ENCODE measurements at places on chromosomes 1 and 21. TPM values are rescaled to one million over a fixed set of nuclear protein-coding genes. Genes with fewer than 3 reads are reported as not detected.

The CPT2 gene
- 47.1 TPM for total RNA-seq

The TTC4 gene
- 19.8 TPM for total RNA-seq

The FCRL6 gene
- not detected for total RNA-seq

The LCE2C gene
- total RNA-seq = not detected

The C1orf232 gene
- total RNA-seq = not detected

The CHRM3 gene
- total RNA-seq = 0.28 TPM

The FAM110D gene
- total RNA-seq = 6.8 TPM

The KRTAP13-1 gene
- total RNA-seq = not detected

The RPE65 gene
- 0.95 TPM for total RNA-seq

The CR1L gene
- total RNA-seq = not detected

The AIM2 gene
- 0.53 TPM for total RNA-seq

The MINDY1 gene
- 29.3 TPM for total RNA-seq

The RAP1GAP gene
- total RNA-seq = 7.4 TPM

The RPRD2 gene
- total RNA-seq = 17.3 TPM

The KIF14 gene
- total RNA-seq = 14.2 TPM

The ENSA gene
- total RNA-seq = 65.9 TPM

The RCC1 gene
- total RNA-seq = 22.0 TPM

GRCh38 chr21:25176637-25177412 is 430.5 kb downstream of the MRPL39 start:
- no peaks in the 10 kb centered on the region for H3K36me3 ChIP-seq
- no peak overlapping the region for H3K4me3 ChIP-seq
- no peaks in the 10 kb centered on the region for H3K27me3 ChIP-seq
- no peaks in the 10 kb centered on the region for H3K4me1 ChIP-seq
- H3K27ac ChIP-seq = no peak overlapping the region

DNA sequence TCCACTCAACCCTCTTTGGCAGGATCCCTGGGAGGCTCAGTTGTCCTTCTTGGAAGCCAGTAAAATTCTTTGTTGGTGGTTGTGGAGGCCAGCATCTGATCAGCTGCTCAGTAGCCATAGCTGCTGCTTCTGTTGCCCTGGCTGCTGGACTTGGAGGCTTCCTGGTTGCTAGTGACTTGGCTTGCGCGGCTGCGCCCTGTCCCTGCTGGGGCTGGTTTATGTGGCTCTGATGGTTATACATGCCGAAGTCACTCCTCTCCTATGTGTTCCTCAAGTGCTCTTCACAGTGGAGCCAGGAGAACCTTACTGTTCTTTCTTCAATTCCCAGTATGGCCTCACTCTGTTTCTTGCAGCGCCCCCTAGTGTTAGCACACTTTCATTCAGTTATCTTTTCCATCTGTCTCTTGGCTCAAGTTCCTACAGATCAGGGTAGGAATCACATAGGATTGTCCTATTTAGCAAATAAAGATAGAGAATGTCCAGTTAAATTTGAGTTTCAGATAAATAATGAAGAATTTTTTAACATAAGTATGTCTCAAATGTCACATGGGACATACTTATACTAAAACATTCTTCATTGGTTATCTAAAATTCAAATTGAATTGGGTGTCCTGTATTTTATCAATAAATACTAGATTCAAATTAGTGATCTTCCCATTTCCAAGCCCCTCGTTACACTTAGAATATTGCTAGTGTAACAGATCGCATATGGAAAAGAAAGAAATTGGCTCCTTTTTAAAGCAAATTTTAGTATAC is 176.5 kb downstream of the TGFB2 start:
- no peak overlapping the region for H3K4me3 ChIP-seq
- H3K27ac ChIP-seq = peak overlapping the region; percentile 90
- H3K27me3 ChIP-seq = no peaks in the 10 kb centered on the region
- no peak for DNase-seq

GRCh38 chr1:201703621-201704438 is 125.1 kb upstream of the IPO9 start:
- H3K27me3 ChIP-seq = no peaks in the 10 kb centered on the region
- H3K27ac ChIP-seq = peak overlapping the region; percentile 57
- H3K4me3 ChIP-seq = no peak overlapping the region
- peak; percentile 85 for DNase-seq
- no peaks in the 10 kb centered on the region for H3K36me3 ChIP-seq

DNA sequence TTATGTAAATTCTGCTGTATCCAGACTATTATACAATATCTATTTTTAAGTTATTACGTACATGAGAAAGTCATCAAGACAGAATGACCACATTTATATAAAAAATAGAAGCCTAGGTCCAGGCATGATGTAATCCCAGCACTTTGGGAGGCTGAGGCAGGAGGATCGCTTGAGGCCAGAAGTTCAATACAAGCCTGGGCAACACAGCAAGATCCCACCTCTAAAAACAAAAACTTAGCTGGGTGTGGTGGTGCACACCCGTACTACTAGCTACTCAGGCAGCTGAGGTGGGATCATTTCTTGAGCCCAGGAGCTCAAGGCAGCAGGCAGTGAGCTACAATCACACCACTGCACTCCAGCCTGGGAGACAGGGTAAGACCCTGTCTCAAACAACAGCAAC is 58.9 kb downstream of the NVL start:
- no peaks in the 10 kb centered on the region for H3K4me1 ChIP-seq
- no peaks in the 10 kb centered on the region for H3K27me3 ChIP-seq
- H3K27ac ChIP-seq = no peak overlapping the region
- H3K4me3 ChIP-seq = no peak overlapping the region
- peaks cover 12% of the 10 kb centered on the region for H3K36me3 ChIP-seq

- DNase-seq = no peak
- no peaks in the 10 kb centered on the region for H3K36me3 ChIP-seq
- no peaks in the 10 kb centered on the region for H3K27me3 ChIP-seq
- no peak overlapping the region for H3K27ac ChIP-seq
Measured at GRCh38 chr1:214330715-214331114, 49.8 kb downstream of the SMYD2 start.

- no peak overlapping the region for H3K4me3 ChIP-seq
- no peaks in the 10 kb centered on the region for H3K36me3 ChIP-seq
- no peak for DNase-seq
- no peaks in the 10 kb centered on the region for H3K4me1 ChIP-seq
- no peak overlapping the region for H3K27ac ChIP-seq
- H3K27me3 ChIP-seq = no peaks in the 10 kb centered on the region
Measured at GRCh38 chr1:227907439-227908015, 40.2 kb downstream of the WNT9A start.

- peaks cover 24% of the 10 kb centered on the region for H3K4me1 ChIP-seq
- no peaks in the 10 kb centered on the region for H3K36me3 ChIP-seq
- no peak overlapping the region for H3K4me3 ChIP-seq
- H3K27ac ChIP-seq = no peak overlapping the region
- no peaks in the 10 kb centered on the region for H3K27me3 ChIP-seq
Measured at GRCh38 chr1:225541383-225541782, 111.5 kb downstream of the ENAH start.

- no peaks in the 10 kb centered on the region for H3K36me3 ChIP-seq
- DNase-seq = no peak
- no peaks in the 10 kb centered on the region for H3K27me3 ChIP-seq
- no peak overlapping the region for H3K4me3 ChIP-seq
- no peaks in the 10 kb centered on the region for H3K4me1 ChIP-seq
Measured at GRCh38 chr1:222790115-222790514, 24.7 kb upstream of the DISP1 start.

GRCh38 chr1:205687242-205687641 is 6.9 kb upstream of the SLC45A3 start:
- H3K4me3 ChIP-seq = no peak overlapping the region
- no peak for DNase-seq
- H3K27ac ChIP-seq = peak overlapping the region; percentile 66
- no peaks in the 10 kb centered on the region for H3K27me3 ChIP-seq
- H3K36me3 ChIP-seq = no peaks in the 10 kb centered on the region

- H3K4me1 ChIP-seq = no peaks in the 10 kb centered on the region
- peak; percentile 67 for DNase-seq
- no peaks in the 10 kb centered on the region for H3K27me3 ChIP-seq
- H3K36me3 ChIP-seq = no peaks in the 10 kb centered on the region
Measured at GRCh38 chr1:198151688-198152087, 5.1 kb upstream of the NEK7 start.

DNA sequence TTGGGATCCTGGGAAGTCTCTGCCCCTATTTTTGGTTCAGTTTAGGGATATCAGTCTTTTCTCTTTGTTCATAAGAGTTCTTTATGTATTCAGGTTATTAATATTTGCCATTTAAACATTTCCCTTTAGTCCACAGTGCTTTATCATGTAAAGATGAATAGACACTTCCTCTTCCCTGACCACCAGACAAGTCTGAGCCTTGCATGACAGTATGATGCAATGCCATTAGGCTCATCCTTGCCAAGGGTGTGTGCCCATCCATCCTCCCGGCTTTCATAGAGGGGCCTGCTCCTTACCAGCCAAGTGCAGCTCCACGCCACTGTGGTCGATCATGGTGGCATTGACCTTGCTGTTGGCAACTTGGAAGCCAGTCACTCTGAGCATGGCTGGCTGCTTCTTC is 52.1 kb downstream of the ZSCAN20 start:
- no peak overlapping the region for H3K4me3 ChIP-seq
- no peak for DNase-seq
- H3K27ac ChIP-seq = no peak overlapping the region
- H3K27me3 ChIP-seq = no peaks in the 10 kb centered on the region
- no peaks in the 10 kb centered on the region for H3K36me3 ChIP-seq
- no peaks in the 10 kb centered on the region for H3K4me1 ChIP-seq

- no peaks in the 10 kb centered on the region for H3K36me3 ChIP-seq
- H3K27ac ChIP-seq = no peak overlapping the region
Measured at GRCh38 chr1:201283836-201284553, 689 bp downstream of the PKP1 start.

DNA sequence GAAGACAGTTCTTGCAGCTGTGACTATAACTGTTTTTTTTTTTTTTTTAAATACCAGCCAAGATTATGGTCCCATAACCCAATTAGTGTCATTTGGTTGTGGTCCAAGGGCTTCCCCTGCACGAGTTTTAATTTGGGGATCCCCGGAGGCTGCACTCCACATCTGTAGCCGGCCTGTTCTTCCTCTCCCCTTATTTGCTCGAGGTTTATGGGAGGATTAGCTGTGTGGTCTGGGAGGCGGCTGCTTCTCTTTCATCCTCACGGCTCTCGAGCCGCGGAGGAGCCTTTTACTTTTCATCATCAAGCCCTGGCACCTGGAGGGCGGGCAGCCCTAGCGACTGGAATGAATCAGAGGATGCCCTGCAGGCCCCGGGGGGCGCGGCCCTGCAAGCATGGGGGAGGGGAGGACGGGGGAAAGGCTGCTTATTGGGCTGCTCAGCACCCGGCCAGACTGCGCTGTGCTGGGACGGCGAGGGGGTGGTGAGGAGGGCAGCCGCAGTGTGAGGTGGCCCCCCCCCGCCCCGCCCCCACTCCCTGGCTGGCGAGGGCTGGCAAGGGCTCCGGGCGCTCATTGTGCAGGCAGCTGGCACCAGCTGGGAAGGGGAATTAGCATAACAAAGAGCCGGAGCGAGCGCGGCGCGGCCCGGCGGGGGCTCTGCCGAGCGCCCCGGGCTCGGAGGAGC is 18.5 kb downstream of the SERTAD4 start:
- peaks cover 12% of the 10 kb centered on the region for H3K27me3 ChIP-seq
- H3K36me3 ChIP-seq = no peaks in the 10 kb centered on the region
- peak; percentile 41 for DNase-seq
- no peak overlapping the region for H3K27ac ChIP-seq
- H3K4me1 ChIP-seq = peaks cover 10% of the 10 kb centered on the region

GRCh38 chr1:230005040-230005439 is 62.0 kb upstream of the GALNT2 start:
- no peaks in the 10 kb centered on the region for H3K27me3 ChIP-seq
- H3K27ac ChIP-seq = no peak overlapping the region
- H3K36me3 ChIP-seq = no peaks in the 10 kb centered on the region
- no peak overlapping the region for H3K4me3 ChIP-seq

DNA sequence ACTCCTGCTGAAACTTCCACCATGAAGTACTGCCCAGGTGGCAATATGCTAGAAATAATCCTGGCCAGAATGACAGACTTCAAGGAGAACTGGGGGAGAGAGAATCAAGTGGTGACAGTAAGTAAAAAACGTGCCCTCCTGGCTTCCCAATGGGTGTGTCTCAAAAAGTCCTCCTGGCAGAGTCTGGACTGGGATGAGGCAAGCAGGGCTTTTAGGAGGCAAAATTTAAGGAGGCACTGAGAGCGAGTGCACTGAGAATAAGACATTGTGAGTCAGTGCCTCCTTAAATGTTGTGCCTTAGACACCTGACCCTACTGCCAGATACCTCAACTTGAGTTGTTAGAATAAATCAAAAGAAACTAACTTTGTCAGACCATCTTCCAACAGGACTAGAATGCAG is 2.2 kb downstream of the LRRC52 start:
- no peaks in the 10 kb centered on the region for H3K27me3 ChIP-seq
- no peak for DNase-seq
- peaks cover 19% of the 10 kb centered on the region for H3K4me1 ChIP-seq
- no peaks in the 10 kb centered on the region for H3K36me3 ChIP-seq

GRCh38 chr1:17984583-17984982 is 123.0 kb upstream of the IGSF21 start:
- no peaks in the 10 kb centered on the region for H3K4me1 ChIP-seq
- no peak overlapping the region for H3K27ac ChIP-seq
- DNase-seq = peak; percentile 14
- no peaks in the 10 kb centered on the region for H3K36me3 ChIP-seq
- H3K27me3 ChIP-seq = peaks cover 8% of the 10 kb centered on the region
- no peak overlapping the region for H3K4me3 ChIP-seq

DNA sequence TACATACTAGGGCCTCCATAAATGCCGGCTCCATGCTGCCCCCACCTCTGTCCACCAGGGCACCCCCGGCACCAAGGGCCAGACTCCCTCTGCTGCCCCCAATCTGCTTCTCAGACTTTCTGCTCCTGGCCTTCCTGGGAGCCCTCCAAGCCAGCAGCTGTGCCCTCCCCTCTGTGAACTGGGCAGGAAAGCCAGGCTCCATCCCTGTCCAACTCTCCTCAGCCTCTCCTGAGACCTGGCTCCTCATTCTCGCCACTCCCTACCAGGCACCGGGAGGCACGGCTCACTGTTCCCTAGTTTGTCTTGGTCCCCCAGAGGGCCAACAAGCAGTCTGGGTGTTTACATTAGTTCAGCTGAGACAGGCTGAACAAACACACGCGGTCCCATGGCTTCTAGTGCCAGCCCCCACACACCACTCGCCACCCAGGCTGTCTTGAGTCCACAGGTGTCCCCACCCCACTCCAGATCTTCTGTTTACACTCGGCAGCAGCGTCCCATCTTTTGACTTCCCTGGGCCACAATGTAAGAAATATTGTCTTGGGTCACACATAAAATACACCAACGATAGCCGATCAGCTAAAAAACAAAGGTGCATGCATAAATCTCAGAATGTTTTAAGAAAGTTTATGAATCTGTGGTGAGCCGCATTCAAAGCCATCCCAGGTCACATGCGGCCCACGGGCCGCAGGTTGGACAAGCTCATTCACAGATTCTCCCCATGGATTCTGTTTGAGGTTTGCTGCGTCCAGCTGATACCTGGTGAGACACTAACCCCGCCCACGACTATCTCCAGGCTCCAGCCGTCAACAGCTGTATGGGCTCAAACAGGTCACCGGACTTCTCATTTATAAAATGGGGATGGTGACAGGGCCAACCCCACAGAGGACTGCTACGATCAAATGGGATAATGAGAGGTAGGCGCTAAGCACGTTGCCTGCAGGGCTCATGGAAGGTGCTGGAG is 29.5 kb upstream of the ECE1 start:
- peaks cover 70% of the 10 kb centered on the region for H3K4me1 ChIP-seq
- no peaks in the 10 kb centered on the region for H3K27me3 ChIP-seq
- peak overlapping the region; percentile 86 for H3K27ac ChIP-seq
- no peak for DNase-seq

- peak; percentile 90 for DNase-seq
- H3K36me3 ChIP-seq = peaks cover 35% of the 10 kb centered on the region
- H3K27ac ChIP-seq = no peak overlapping the region
- no peak overlapping the region for H3K4me3 ChIP-seq
- no peaks in the 10 kb centered on the region for H3K4me1 ChIP-seq
- H3K27me3 ChIP-seq = no peaks in the 10 kb centered on the region
Measured at GRCh38 chr1:207328004-207328403, 6.5 kb downstream of the CD55 start.
